B cell (primary cell): ENCODE measurements at places on chromosomes 3 and 15. TPM values are rescaled to one million over a fixed set of nuclear protein-coding genes. Genes with fewer than 3 reads are reported as not detected.
A peak's percentile ranks its signal among the peaks of the same experiment; 100 is the strongest.

DNA sequence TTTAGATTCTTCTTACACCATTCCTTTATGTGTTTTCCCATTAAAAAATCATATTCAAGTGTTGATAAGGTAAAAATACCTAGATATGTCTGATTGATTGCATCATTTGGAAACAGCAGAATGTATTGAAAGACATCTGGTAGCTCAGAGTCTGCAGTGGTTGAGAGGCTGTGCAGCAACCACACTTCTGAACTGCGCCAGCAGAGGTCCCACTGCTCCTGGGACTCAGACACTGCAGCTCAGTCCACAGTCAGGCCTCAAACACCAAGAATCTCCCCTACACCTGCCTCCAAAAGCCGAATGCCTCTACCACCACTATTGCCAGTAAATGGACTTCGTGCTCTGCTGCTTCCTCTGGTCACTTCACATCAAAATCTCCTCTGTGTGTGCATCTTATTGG, 176.9 kb upstream of the LMCD1 start:
- DNase-seq, result peak; percentile 34

- DNase-seq, result no peak
These were observed 753.5 kb downstream of the NAALADL2 start for GRCh38 chr3:175612487-175613196.

GRCh38 chr3:115552007-115552406, 71.3 kb upstream of the GAP43 start:
- no peak for DNase-seq

Gene SLC12A1
- total RNA-seq, result not detected in 2 replicates

Gene CMTM8
- 0.25 TPM in 1 of 2 replicates, not detected in the other for total RNA-seq

Gene ZNF501
- 6.1 and 7.2 TPM in 2 replicates for total RNA-seq
